ENCODE measurements at places on chromosomes 5 and 9.

DNA sequence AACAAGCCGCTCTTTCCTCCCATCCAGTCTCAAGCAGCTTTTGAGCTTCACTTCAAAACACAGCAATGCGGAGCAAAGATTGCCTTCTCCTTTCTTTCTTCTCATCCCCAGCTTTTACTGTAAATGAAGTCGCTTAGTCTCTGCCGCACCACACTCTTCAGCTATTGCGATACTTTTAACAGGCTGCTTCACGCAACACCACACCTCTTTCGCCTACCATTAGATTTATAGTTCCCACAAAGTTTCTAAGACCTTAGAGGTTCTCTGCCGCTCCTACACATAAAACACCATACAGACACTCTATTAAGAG lies 711 bp downstream of the PGGT1B start:
- DNase-seq = no peak

GRCh38 chr9:22041775-22042174 lies 32.7 kb upstream of the CDKN2B start:
- no peak for DNase-seq

DNA sequence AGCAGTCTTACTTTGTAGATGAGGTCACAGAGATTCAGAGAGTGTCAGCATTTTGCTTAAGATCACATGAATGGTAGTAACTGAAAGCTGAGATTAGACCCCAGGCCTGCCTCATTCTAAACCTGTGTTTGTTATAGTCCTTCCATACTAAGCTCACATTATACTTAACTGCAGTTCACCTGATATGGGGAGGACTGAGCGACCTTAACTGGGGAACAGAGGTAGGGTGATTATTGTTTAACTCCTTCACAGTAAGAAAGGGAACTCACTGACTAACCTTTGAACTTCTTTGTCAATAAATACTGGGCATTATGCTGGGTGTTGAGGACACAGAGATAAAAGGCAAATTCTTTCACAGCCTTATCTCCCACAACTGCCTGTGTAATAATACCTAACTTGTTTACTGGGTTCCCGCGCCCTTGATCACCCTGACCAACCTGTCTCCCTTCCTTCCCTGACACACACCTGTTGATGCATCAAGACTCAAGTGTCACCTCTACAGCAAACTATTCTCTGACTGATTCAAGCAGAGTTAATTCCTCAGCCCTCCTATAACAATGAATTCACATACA lies 27.2 kb downstream of the DEPDC1B start:
- no peak for DNase-seq

- no peak for DNase-seq
Observed at GRCh38 chr5:135287551-135287950, 111.5 kb downstream of the MACROH2A1 start.
